ENCODE measurements at places on chromosomes 3 and 15. TPM values are rescaled to one million over a fixed set of nuclear protein-coding genes. Genes with fewer than 3 reads are reported as not detected.

PRR23E gene
- not detected for total RNA-seq

GOLGA8N gene
- total RNA-seq: 3.9 TPM

BFSP2 gene
- total RNA-seq: not detected

BCL2A1 gene
- not detected for total RNA-seq

DNA sequence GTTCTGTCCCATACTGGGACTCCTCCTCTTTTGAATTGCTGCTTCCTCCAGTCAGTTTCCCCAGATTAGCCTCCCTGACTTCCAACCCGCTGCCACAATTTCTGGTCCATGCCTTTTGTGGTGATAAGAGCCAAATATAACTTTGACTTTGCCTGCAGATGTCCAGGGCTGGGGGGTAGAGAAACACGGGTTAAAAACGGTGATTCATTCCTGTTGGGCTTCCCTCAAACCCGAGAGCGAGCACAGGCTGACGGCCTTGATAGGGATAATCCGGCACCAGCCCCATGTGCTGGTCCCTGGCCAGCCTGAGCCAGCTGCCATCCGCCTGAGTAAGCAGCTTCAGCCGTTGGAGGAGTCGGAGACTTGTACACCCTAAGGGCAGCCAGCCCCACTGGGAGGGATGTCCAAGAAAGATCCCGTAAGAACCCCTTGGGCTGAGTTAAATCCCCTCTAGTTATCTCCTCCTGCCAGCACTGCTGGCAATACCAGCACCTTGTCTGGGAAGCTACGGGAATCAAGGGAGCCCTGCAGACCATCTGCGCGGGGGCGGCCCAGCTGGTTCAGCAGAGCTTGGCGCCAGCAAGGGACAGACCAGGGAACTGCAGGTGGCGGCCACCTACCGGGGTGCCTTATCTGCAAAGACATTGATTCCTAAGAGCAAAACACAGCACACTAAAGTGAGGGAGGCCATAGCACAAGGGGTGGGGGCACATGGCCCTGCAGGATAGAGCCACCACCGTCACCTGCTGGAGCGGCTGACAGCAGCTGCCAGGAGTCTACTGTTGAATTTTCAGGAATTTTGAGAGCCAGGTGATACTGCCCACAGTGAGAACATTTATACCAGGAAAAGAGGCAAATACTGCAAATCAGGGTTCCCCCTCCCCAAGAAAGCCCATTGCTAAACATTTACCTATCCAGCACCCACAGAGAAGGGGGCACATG, 18.1 kb downstream of the CSPG4 start:
- peaks cover 11% of the 10 kb centered on the region for H3K27me3 ChIP-seq
- no peak for DNase-seq
- H3K4me1 ChIP-seq: peaks cover 26% of the 10 kb centered on the region
- H3K36me3 ChIP-seq: no peaks in the 10 kb centered on the region
